H54 (cell line): ENCODE measurements at places on chromosomes 4 and X.

DNA sequence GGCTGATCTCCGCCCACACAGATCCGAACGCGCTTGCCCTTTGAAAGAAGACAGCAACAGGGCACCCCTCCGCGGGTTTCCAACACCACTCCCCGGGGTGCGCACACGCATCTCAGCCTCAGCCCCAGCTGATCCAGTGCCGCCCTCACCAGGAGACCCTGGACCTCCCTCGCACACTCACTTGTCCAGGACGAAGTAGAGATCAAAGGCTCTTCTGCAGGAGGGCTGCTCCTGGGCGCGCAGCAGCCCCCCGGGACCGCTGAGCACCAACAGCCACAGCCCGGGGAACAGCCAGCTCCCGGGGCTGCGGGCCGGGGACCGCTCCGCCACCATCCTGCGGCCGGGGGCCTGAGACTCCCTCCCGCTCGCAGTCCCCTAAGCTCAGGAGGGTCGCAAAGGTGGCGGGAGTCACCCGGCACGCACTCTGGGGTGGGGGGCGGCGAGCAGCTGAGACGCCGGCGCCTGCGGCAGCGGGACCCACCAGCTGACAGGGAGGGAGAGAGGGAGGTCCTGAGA lies 743 bp downstream of the ANTXR2 start:
- peak; percentile 4 for DNase-seq

GRCh38 chr4:123488916-123489315 lies 92.3 kb downstream of the SPRY1 start:
- peak; percentile 35 for DNase-seq

- no peak for DNase-seq
Measured at GRCh38 chrX:14956813-14957582, 83.8 kb downstream of the MOSPD2 start.

DNA sequence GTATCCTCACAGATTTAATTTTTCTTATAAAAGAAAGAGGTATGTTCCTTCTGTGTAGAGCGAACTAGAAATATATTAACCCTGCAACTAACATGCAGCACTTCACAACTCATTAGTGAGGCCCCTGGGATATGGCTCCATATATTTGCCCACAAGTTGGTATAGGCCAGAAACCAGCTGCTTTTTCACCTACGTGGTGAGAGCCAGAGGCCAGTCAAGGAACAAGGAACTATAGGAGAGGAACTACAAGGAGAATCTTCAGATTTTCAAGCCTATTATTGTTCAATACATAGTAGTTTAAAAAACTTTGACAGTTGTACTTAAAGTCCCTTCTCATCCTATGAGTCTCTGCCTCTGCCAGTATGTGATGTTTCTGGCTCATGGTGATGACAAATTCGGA lies 205.9 kb downstream of the CBR4 start:
- no peak for DNase-seq

DNA sequence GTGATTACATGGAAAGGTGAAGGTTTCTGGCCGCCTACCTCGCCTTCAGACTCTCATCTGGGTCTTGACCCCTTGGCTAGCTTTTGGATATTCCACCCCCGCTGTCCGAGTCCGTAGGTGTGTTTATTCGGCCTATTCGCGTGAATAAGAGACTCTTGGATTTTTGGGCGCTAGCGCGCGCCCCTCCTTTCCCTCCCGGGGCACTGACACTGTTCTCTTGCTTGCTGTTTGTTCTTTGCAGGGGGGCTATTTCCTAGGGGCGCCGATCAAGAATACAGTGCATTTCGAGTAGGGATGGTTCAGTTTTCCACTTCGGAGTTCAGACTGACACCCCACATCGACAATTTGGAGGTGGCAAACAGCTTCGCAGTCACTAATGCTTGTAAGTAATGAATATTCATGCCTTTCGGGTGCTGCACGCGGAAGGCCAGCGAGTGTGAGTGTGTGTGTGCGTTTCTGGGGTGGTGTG lies 932 bp downstream of the GRIA2 start:
- DNase-seq: no peak

DNA sequence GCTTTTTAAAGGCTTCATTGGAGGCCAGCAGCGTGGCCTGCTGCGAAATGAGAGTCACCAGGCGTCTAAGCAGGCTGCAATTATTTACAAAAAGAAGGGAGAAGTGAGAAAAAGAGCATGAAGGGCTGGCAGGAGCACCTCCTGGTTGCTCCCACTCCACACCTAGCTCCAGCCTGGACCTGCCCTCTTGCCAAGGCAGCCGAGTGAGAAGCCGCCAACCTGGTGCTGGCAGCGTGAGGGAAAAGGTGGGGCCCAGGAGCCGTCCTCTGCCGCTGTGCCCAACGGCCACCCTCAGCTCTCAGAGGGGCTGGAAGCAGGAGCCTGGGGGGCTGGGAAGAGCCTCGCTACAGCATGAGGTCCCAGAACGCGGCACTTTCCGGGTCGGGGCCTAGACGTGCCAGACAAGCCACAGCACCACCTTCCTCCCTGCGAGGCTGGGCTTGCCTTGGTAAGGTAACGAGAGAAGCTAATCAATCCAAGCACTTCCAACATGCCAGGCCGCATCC lies 16.3 kb downstream of the SLC6A8 start:
- DNase-seq: no peak

- DNase-seq: no peak
Measured at GRCh38 chr4:52627876-52628275, 31.2 kb downstream of the USP46 start.

DNA sequence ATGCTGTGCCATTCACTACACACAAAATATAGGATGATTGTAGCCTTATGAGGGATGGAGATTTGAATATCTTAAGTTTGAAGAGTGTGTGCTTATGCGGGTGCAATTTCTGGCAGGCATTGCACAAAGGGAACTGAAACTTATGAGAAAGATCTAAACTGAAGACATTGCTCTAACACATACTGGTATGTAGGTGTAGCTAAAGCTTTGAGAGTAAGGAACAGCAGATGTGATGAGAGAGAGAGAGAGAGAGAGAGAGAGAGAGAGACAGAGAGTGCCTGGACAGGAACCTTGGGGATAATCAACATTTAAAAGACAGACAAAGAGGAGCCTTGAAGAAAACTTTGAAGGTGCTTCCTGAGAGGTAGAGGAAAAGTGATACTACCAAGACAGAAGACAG lies 379.7 kb downstream of the SPRY1 start:
- no peak for DNase-seq

GRCh38 chrX:108359806-108360602 lies 78.2 kb downstream of the COL4A6 start:
- no peak for DNase-seq

DNA sequence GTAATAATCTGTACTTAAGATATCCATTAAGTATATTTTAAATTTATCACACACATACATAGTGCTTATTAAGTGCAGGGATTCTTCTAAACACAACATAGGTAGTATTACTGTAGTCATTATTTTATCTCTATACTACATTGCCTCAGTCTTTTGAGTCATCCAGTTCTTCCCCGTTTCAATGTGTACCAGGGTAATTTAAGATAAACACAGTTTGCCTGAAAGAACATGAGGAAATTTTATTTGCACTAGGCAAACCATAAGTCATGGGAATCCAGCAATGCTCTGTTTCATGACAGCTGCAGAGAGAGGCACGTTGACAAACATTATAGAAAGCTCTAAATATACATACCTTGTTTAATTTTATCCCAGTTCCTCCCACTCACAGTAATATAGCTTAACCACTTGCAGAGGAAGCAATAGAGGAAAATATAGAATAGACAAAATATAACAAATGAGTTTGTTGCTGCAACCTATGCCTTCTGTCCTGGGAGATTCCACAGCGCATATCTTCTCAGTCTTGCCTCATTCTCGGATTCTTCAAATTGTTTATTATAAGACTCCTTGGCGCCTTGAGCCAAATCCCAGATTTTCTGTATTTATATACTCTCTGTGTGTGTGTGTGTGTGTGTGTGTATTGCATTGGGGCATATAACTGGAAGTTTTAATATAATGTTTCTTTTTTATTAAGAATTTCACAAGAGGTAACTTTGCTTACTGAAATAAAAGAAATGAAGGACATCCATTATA lies 258.6 kb downstream of the FAM133A start:
- DNase-seq: no peak

- no peak for DNase-seq
Measured at GRCh38 chr4:163148466-163149336, 18.0 kb downstream of the NAF1 start.

GRCh38 chr4:37661772-37662171 lies 24.4 kb downstream of the RELL1 start:
- no peak for DNase-seq

DNA sequence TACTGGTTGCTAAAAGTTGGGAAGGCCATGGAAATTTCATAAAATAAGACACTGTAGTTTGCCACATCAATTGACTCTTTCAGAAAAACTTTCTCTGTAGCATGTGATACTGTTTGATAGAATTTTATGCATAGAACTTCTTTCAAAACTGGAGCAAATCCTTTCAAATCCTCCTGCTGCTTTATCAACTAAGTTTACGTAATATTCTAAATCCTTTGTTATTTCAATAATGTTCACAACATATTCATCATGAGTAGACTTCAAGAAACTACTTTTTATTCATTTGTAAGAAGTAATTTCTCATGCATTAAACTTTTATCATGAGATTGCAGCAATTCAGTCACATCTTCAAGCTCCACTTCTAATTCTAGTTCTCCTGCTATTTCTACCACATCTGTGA lies 199.3 kb downstream of the PCDH18 start:
- DNase-seq: no peak

DNA sequence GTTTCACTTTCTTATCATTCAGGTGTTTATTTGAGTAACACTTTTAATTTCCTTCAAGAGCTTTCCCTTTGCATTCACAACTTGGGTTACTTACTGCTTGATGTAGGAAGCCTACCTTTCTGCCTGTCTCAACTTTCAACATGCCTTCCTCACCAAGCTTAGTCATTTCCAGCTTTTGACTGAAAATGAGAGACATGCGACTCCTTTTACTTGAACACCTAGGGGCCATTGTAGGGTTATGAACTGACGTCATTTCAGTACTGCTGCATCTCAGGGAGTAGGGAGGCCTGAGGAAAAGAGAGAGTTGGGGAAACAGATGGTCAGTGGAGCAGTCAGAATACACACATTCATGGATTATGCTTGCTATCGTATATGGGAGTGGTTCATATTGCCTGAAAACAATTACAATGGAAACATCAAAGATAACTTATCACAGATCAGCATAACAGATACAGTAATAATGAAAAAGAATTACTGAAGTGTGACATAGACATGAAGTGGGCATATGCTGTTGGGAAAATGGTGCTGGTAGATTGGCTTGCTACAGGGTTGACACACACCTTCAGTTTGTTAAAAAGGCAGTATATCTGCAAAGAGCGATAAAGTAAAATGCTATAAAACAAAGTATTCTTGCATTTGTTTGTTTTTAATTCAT lies 25.7 kb downstream of the USP53 start:
- DNase-seq: no peak

DNA sequence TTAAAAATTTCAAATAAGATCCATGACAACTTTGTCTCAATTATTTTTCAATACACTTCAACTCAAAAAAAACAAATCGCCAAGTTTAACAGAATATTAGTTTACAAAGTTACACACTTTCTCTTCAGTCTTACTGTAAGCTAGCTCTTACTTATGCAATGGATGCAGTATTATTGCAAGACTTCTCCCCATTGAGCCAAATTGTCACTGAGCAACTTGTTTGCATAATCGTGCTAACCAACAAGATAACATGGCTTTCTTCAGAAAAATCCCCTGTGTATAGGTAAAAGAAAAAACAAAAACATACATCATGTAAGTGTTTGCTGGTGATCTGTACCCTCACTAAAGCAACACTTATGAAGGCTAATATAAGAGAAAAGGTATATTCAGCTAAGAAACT lies 18.9 kb downstream of the DNAJB14 start:
- no peak for DNase-seq

DNA sequence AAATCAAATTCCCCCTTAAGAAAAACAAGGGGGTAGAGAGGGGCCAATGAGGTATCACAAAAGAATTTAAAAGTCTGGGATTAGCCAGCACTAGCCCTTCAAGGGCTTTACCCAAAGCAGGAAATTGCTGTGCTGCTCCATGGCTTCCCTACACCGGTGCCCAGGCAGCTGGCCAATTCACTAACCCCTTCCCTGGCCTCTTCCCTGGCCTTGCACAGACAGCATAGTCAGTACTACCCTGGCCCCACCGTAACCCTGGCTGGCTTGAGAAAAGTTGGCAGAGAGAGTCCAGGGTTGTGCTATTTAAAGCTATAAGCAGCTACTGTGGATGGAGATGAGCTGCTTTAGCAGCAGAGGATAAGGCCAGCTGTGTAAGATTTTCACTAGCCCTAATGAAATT lies 43.1 kb downstream of the ADAMTS3 start:
- no peak for DNase-seq

DNA sequence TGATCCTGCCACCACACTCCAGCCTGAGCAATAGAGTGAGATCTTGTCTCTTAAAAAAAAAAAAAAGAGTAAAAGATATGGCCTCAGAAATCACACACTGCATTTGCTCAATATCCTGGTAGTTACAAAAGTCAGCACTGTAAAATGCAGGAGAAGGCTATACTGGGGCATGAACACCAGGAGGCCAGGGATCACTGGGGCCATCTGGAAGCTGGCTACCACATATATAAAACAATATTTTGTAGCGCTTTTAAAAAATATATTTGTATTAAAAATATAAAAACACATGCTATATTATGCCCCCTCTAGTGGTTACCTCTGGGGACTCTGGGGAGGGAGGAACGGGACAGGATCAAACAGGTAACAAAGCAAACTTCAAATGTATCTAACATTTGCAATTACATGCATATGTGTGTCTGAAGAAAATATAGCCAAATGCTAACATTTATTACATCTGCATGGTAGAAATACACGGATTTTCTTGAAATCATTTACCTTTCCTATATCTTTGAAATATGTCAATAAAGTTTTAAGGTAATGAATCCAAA lies 4.0 kb downstream of the C4orf46 start:
- no peak for DNase-seq

GRCh38 chrX:7086384-7086783 lies 61.1 kb upstream of the STS start:
- DNase-seq: no peak

DNA sequence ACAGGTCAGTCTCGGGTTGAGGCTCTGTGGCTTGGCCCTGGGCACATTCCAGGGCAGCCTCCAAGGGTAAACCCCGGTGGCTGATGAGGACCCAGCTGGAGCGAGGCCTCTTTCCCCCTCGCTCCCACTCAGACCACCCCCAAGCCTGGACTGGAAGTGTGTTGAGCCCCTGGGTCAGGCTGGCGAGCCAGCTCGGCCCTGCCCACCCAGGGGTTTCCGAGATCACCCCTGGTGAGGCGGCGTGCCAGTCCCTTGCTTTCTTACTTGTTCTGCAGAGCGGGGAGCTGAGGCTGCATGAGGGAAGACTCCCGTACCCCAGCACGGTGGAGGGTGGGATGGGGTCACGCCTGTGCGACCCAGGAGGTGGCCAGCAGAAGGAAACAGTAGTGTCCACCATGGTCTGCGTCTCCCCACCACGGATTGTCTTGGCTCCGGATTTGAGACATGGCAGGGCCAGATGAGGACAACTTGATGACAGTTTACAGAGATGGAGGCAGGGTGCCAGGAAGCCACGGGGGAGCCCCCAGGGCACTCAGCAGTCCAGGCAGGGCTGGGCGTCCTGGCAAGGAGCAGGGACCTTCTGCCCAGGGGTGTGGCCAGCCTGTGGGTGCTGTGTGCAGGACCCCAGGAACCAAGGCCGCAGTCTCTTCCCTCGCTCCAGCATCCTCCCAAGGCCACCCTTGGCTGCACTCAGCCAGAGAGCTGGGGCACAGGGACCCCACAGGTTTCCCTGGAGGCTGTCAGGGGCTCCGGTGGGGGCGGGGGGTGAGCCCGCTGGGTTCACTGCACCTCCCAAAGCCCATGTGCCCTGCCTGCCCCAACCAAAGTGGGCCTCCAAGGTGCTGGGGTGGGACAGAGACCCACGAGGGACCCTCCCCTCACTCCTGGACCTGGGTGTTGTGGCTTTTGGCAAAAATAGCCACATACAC lies 6.6 kb upstream of the FGFRL1 start:
- DNase-seq: no peak
